Adipocyte (in vitro differentiated cells): ENCODE measurements at places on chromosomes 2 and 18.

GRCh38 chr2:224885291-224885690 is 157.0 kb downstream of the DOCK10 start:
- peak; percentile 50 for DNase-seq

DNA sequence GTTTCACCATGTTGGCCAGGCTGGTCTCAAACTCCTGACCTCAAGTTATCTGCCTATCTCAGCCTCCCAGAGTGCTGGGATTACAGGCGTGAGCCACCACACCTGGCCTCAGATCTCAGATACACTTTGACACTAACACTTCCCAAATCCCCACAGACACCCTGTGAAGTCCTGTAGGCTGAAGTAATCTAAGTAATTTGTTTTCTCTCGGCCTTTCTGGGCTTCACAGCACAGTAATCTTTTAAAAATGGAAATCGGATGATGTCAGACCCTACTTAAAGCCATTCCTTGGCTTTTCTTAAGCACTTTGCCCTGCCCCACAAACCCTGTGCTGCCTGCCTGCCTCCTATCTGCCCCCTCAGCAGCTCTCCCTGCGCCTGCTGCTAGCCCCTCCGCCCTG is 16.2 kb downstream of the ATIC start:
- DNase-seq, result no peak

- no peak for DNase-seq
Measured at GRCh38 chr18:9508446-9509025, 33.2 kb downstream of the RALBP1 start.

DNA sequence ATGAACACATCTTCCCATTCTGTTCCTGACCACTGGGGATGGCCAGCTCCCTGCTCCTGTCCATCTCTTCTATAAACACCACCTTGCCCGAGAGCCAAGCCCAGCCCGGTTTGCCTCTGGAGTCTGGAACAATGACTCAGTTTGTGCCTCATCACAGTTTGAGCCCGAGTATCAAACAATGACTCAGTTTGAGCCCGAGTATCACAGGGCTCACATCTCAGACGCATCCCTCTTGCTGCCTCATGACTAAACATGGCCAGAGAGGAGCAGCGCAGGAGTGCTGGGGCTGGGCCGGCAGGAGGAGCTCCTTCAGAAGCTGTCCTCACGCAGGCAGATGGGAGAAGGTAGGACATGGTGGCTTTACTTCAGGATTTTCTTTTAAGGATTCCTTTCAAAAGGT is 68.7 kb downstream of the PXDN start:
- DNase-seq, result peak; percentile 82

- DNase-seq, result no peak
Measured at GRCh38 chr2:20838016-20838415, 15.1 kb upstream of the LDAH start.

- DNase-seq, result no peak
Measured at GRCh38 chr18:49020621-49021021, 69.9 kb upstream of the SMAD7 start.

DNA sequence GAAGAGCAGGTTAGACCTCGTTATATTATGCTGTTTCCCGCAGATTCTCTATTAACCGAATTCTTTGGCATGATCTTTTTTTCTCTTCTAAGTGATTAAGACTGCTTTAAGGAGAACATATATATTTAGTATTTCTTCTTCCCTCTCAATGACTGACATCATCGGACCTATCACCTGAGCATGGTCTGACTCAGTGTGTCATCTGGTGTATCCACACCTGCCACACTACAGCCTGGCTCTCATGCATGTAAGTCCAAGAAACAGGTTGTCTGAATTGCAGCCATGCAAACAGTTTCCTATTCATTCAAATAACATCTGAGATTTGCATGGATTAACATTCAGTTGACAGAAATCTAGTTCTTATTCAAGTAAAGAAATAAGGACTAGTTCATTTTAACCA is 55.1 kb upstream of the CWC22 start:
- DNase-seq, result no peak

GRCh38 chr2:65863713-65864112 is 431.3 kb upstream of the SPRED2 start:
- no peak for DNase-seq
